Mesothelial cell of epicardium (in vitro differentiated cells): ENCODE measurements at places on chromosomes 1 and 21.

GRCh38 chr1:11134898-11135266, 35.2 kb upstream of the EXOSC10 start:
- H3K36me3 ChIP-seq: peaks cover 29% of the 10 kb centered on the region
- no peaks in the 10 kb centered on the region for H3K27me3 ChIP-seq
- H3K4me1 ChIP-seq: no peaks in the 10 kb centered on the region

DNA sequence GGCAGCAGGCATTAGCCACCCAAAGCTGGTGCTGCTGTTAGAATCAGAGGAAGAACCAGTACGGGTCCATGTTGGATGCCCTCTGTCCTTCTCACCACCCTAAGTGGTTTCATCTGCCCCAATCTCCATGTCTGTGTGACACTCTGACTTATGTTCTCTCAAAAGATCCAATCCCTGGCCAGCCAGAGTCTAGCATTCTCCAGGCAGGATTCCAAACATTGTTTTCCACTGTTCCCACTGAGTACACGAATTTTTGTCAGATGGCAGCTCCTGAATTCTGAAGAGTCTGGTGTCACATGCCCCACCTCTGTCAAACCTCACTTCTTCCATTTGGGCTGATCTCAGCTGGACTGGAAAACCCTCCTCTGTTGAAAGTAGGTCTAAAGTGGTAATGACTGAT, 166.0 kb downstream of the DISC1 start:
- peaks cover 3% of the 10 kb centered on the region for H3K36me3 ChIP-seq
- H3K4me3 ChIP-seq: no peak overlapping the region
- DNase-seq: no peak
- peaks cover 11% of the 10 kb centered on the region for H3K4me1 ChIP-seq
- no peaks in the 10 kb centered on the region for H3K27me3 ChIP-seq

GRCh38 chr1:230824919-230825721, 43.2 kb downstream of the C1orf198 start:
- H3K4me1 ChIP-seq: peaks cover 26% of the 10 kb centered on the region
- no peak for DNase-seq
- H3K27ac ChIP-seq: peak overlapping the region; percentile 18
- no peak overlapping the region for H3K4me3 ChIP-seq
- no peaks in the 10 kb centered on the region for H3K27me3 ChIP-seq
- peaks cover 2% of the 10 kb centered on the region for H3K36me3 ChIP-seq

- H3K4me3 ChIP-seq: no peak overlapping the region
- H3K27me3 ChIP-seq: no peaks in the 10 kb centered on the region
- H3K4me1 ChIP-seq: peaks cover 8% of the 10 kb centered on the region
Observed at GRCh38 chr1:82564333-82564732, 763.6 kb downstream of the ADGRL2 start.

GRCh38 chr21:25647647-25648046, 8.6 kb downstream of the JAM2 start:
- peaks cover 23% of the 10 kb centered on the region for H3K27me3 ChIP-seq
- H3K36me3 ChIP-seq: no peaks in the 10 kb centered on the region
- DNase-seq: no peak
- H3K27ac ChIP-seq: no peak overlapping the region
- H3K4me3 ChIP-seq: no peak overlapping the region

DNA sequence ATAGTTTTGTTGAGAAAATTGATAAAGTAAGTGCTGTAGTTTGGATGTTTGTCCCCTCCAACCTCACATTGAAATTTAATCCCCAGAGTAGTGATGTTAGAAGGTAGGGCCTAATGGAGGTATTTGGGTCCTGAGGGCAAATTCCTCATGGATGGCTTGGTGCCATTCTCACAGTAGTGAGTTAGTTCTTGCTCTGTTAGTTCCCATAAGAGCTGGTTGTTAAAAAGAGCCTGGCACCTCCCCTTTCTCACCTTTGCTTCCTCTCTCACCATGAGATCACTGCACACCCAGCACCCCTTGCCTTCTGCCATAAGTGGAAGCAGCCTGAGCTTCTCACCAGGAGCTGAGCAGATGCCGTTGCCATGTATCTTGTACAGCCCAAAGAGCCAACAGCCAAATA, 354.8 kb upstream of the NFIA start:
- no peak overlapping the region for H3K4me3 ChIP-seq
- H3K36me3 ChIP-seq: no peaks in the 10 kb centered on the region
- no peaks in the 10 kb centered on the region for H3K27me3 ChIP-seq
- H3K4me1 ChIP-seq: peaks cover 19% of the 10 kb centered on the region
- peak overlapping the region; percentile 88 for H3K27ac ChIP-seq

DNA sequence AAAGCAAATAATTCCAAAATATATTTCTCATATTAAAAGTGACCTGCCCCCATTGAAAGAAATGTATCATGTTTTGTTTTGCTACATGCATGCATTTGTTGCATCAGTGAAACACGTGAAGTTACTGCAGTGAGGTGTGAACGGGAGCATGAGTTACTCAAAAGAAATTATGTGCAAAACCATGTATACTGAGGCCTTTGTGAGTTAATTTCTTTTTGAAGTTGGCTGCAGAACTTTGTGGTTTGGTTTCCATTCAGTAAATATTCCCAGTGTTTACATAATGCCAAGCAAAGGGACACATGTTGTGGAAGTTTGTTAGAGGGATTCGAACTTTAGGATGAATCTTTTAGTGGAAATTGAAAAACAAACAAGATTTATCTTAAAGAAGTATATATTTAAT, 619.4 kb upstream of the ADAMTS5 start:
- no peaks in the 10 kb centered on the region for H3K4me1 ChIP-seq
- no peak overlapping the region for H3K4me3 ChIP-seq
- no peaks in the 10 kb centered on the region for H3K36me3 ChIP-seq
- no peak overlapping the region for H3K27ac ChIP-seq
- no peaks in the 10 kb centered on the region for H3K27me3 ChIP-seq

DNA sequence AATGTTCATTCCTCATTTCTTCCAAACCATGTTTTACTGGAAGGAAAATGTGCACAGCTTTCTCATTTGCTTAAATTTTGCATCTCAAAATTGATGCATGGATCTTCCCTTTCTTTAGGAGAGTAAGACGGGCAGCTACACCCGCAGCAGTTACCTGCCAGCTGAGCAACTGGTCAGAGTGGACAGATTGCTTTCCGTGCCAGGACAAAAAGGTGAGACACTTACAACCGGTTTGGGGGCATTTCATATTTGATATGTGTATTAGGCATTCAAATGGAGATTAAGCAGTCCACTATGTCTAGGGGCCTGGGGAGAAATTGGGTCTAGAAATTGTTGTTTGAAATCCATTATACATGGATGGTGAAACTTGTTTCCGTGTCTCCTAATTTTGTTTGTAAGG, 12.9 kb downstream of the C8A start:
- H3K27ac ChIP-seq: no peak overlapping the region
- DNase-seq: no peak
- peaks cover 58% of the 10 kb centered on the region for H3K27me3 ChIP-seq
- H3K36me3 ChIP-seq: no peaks in the 10 kb centered on the region
- H3K4me1 ChIP-seq: peaks cover under 1% of the 10 kb centered on the region
- no peak overlapping the region for H3K4me3 ChIP-seq

DNA sequence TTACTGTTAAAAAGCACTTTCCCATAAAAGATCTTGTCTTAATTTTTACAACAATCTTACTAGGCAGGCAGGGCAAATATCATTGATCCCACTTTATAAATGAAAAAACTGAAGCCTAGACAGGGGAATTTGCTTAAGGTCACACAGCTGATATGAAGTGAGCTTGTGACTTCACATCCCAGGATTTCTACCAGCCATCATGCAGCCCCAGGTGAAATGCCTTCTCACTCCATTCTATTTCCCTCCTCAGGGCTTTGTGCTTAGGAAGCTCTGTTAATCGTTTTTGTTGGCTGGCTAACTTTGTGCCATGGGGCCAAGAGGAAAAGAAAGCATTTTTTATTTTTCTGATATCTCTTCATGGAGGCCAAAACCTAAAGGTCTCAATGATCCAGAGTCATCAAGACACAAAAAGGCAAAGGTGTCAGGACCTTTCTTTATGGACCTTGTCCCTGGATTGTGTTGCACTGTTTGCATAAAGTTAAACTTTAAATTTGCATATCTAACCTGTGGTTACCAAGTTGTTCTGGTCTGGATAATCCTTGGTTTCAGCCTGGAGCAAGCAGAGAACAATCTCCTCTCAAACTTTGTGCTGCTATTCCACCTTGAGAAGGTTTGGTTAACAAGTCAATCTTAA, 44.8 kb upstream of the ZNF326 start:
- H3K36me3 ChIP-seq: no peaks in the 10 kb centered on the region
- H3K4me3 ChIP-seq: no peak overlapping the region
- no peaks in the 10 kb centered on the region for H3K27me3 ChIP-seq
- peaks cover 5% of the 10 kb centered on the region for H3K4me1 ChIP-seq

GRCh38 chr1:212976586-212976985, 26.2 kb downstream of the VASH2 start:
- DNase-seq: no peak
- no peak overlapping the region for H3K27ac ChIP-seq
- H3K36me3 ChIP-seq: peaks cover 62% of the 10 kb centered on the region
- H3K27me3 ChIP-seq: no peaks in the 10 kb centered on the region
- H3K4me1 ChIP-seq: peaks cover 13% of the 10 kb centered on the region

DNA sequence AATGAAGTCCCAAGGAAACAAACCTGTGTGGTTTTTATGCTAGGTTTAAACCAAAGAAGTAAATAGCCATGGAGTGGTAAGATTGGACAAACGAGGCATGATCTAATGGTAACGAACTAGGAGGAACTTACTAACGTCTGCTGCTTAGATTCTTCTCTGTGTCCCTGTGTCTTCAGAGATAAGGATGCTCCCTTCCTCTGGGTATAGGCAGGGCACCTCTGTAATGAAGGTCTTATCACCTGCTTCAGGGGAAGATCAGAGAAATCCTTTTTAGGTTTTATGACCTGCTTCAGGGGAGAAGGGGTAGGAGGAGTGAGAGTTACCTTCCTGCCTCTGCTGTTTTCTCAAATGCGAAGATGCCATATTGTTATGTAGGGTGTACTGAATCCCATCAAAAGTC, 214.9 kb upstream of the L1TD1 start:
- no peak overlapping the region for H3K4me3 ChIP-seq
- H3K27me3 ChIP-seq: no peaks in the 10 kb centered on the region
- no peak for DNase-seq
- peaks cover 5% of the 10 kb centered on the region for H3K36me3 ChIP-seq
- peaks cover 18% of the 10 kb centered on the region for H3K4me1 ChIP-seq
- H3K27ac ChIP-seq: no peak overlapping the region

DNA sequence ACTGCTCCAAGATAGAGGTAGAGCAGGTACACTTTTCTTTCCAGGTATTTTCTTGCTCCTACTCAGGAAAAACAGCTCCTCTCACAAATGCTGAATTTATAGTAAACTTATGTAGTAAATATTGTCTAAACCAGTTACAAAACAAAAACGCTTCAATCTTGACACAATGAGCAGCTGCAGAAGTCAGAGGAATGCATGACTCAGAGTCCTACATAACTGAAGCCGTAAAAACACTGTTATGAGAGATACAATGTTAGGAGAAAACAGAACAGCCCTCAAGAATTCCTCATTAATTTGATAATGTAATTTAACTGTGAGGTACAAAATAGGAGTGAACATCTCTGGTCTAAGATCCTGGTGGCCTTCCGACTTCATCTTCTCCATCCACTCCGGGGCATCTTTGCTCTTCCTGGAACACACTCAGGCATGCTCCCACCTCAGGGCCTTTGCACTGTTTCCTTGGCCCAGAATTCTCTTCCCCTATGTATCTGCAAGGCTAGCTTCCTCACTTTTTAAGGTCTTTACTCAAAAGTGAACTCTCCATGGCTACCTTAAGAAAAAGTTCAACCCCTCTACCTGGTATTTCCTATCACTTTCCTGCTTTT, 138.5 kb downstream of the SLC45A1 start:
- no peaks in the 10 kb centered on the region for H3K36me3 ChIP-seq
- no peak overlapping the region for H3K4me3 ChIP-seq
- peaks cover 48% of the 10 kb centered on the region for H3K4me1 ChIP-seq
- DNase-seq: no peak

DNA sequence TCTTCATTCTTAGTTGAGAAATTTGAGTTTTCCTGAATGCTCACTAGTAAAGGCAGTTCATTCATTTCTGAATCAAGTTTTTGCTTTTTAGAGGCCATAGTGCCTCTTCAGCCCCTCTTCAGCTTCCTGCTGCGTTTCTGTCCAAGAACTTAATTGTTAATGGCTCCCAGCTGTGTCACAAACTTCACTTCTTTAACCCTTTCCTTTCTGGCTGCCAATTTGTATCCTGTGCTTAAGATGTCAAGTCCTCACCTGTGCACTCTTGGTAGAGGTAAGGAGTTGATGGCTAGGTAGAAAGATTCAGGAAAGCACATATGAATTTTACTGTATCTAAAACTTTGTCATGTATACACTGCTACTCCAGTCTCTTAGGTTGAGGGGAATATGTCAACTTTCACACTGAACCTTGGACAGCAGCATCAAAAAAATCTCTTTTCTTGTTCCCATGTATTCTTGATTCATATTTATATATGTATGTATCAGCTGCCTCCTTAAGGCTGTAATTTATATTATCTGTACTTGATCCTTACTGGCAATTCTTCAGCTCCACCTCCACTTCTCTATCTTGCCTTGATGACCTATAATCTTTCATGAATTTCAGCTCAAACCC, 612.8 kb downstream of the LMO4 start:
- H3K4me3 ChIP-seq: no peak overlapping the region
- H3K27me3 ChIP-seq: no peaks in the 10 kb centered on the region
- DNase-seq: no peak

- no peak for DNase-seq
- H3K4me3 ChIP-seq: no peak overlapping the region
- no peaks in the 10 kb centered on the region for H3K27me3 ChIP-seq
- H3K4me1 ChIP-seq: peaks cover 5% of the 10 kb centered on the region
Observed at GRCh38 chr1:217521317-217521716, 109.6 kb downstream of the GPATCH2 start.

DNA sequence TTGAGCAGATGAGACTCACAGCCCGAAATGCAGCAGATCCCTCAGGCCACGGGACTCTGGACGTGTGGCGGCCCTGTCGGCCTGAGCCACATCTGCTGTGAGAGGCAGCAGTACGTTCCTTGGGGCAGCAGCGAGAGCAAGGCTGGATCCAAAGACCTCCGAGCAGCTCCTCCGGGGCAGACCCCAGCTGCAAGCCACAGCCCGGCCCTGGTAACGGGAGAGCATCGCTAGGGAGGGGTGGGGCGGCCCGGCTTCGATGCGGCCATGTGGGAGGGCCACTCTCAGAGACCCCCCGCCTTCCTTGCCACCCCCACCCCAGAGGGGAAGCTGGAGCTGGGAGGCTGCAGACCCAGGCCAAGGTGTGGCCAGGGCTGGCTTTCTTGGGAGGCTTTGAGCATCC, 17.8 kb downstream of the PRKCZ start:
- H3K4me1 ChIP-seq: peaks cover 8% of the 10 kb centered on the region
- no peak overlapping the region for H3K4me3 ChIP-seq
- no peak for DNase-seq
- H3K27ac ChIP-seq: no peak overlapping the region
- H3K36me3 ChIP-seq: peaks cover 38% of the 10 kb centered on the region

DNA sequence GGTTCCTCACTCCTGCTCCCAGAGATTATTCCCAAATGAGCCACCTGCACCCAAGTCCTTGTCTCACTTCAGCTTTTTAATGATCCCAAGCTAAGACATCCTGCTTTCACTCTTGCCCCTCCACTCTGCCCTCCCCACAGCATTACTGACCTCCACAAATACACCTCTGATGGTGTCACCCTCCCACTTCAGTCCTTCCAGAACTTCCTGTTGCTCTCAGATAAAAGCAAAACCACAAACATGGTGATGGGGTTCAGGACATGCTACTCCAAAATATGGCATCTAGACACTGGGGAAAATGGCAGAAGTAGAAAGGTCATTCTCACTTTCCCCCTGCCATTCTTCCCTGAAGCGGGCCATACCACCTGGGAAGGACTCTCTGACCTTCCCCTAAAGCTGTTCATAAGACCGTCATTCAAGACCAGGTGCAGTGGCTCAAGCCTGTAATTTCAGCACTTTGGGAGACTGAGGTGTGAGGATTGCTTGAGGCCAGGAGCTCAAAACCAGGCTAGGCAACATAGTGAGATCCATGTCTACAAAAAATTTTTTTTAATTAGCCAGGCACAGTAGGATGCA, 65.8 kb upstream of the KLHDC7A start:
- no peak overlapping the region for H3K4me3 ChIP-seq
- no peaks in the 10 kb centered on the region for H3K4me1 ChIP-seq
- no peaks in the 10 kb centered on the region for H3K36me3 ChIP-seq
- peaks cover 2% of the 10 kb centered on the region for H3K27me3 ChIP-seq
